ENCODE measurements at places on chromosomes 5 and 9.
A peak's percentile ranks its signal among the peaks of the same experiment; 100 is the strongest.

DNA sequence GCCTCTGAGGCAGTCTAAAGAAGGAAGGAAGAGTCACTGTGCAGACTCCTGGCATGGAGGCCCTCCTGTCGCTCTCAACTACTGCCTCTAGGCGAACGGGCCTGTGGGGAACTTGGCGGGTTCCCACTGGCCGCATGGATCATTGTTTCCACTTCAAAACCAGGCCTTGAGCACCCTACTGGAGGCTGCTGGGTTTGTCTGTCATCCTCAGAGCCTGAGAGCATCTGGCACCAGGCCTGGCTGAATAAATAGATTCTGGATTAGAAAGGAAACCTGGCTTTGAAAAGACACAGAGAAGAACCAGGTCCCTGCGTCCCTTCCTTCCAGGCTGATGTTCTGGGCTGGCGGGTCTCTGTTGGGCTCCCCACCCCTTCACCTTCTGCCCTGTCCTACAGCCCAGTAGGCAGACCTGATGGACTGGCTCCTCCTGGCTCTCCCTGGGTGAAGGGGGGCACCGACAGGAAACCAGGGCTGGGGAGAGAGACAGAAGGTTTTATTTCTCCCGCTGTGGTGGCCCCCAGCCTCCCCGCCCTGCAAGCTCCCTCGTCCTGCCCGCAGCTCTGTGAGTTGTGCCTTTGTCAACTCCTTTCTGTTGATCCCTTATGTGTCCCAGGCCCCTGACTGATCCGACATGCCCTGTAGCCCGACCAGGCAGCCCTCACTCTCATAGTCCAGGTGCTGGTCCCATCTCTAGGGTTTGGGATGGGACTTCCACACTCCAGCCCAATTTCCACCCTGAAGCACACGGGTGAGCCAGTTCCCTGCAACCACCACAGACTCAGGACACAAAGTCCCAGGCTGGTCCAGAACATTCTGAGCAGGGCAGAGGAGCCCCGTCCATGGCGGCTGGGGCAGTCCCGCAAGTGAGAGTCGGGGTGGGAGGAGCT is 50.1 kb downstream of the ADAMTS2 start:
- peak; percentile 23 for DNase-seq

DNA sequence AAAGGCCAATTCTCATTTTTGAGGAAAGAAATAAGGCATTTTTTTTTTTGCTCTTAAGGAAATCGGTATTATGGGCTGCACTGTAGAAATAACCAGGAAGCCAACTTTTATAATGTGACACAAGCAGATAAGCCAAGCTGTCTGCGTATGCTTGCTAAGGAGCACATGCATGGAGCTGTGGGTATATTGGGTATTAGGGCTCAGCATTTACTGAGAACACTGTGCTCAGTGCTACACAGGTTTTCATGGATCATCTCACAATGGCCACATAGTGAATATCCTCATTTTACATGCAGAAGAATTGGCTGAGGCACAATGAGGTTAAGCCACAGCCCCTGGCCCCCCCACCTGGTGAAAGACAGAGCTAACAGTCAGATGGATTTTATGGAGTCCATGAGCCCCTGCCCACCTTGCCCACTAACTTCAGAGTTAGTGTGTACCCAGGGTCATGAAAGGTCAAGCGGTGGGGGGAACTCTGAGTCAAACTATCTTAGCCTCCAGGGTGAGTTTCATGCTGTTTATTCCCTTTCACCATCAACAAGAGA is 204.8 kb downstream of the SPATA31A6 start:
- DNase-seq: peak; percentile 14

- no peak for DNase-seq
These were observed 72.2 kb downstream of the PCDH1 start for GRCh38 chr5:141805874-141806595.

GRCh38 chr9:127650518-127650917 is 38.4 kb downstream of the STXBP1 start:
- no peak for DNase-seq

DNA sequence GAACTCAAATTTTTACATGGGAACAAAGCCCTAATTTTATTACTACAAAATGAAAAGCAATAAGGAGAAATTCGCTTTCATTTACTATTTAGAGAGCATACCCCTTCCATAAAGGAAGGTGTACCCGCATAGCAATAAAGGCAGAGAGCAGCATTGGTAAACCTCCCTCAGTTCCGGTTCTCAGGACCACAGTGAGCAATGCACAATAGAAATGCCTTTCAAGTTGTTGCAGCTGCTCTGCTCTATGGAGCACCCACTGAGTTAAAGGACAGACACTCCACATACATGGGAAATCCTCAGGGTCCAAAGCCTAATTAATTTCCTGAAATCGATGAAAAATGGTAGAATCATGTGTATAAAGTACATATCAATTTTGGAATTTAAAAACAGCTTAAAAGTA is 89.9 kb upstream of the MPDZ start:
- DNase-seq: no peak

- DNase-seq: no peak
These were observed 36.6 kb downstream of the TTLL11 start for GRCh38 chr9:122056484-122056883.

GRCh38 chr5:141155540-141156374 is 5.9 kb downstream of the PCDHB6 start:
- DNase-seq: no peak

DNA sequence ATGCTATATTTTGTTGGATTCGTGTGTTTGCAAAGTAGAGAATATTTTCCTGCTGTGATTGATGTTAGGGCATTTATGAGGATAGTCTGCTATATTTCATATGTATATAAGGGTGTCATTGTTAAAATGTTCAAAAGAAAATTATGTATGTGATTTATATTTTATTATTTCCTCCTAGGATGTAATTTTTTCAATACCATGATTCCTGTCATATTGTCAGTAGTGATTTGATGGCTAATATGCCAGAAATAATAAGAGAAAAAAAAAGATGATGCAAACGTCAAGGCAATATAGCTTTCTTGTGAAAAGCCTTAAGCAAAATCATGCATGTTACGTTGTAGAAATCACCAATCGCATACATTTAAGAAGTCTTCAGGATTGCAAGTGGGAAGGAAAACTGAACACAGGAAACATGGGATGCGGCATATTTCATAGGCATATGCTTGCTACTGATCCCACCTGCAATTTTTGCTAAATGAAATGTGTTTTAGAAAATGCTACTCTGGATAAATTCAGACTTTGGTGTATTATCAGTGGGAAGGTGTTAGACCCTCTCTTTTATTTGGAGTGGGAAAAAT is 224.5 kb downstream of the MAST4 start:
- no peak for DNase-seq

DNA sequence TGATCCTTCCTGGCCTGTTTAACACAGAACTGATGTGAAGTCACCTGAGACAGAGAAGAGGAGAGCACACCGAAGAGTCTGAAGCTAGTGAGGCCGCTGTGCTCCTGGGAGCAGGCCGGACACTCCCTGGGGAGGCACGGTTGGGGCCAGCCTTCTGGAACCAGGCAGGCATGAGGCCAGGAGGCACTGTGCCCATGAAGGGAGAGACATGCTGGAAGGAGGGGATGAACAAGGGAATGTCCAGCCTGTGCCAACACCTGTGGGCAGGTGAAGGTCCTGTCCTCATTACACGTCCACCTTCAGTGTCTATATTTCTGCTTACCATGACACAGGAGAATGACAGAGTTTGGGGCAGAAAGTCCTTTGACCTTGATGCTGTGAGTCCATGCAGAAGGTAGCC is 183.8 kb upstream of the S1PR3 start:
- no peak for DNase-seq

GRCh38 chr9:81193362-81194339 is 495.7 kb downstream of the TLE1 start:
- no peak for DNase-seq

- DNase-seq: no peak
These were observed 2.7 kb downstream of the PRDM12 start for GRCh38 chr9:130667120-130667435.

- no peak for DNase-seq
These were observed 9.3 kb upstream of the ANKDD1B start for GRCh38 chr5:75601996-75602395.

- DNase-seq: no peak
These were observed 156.6 kb downstream of the PIK3R1 start for GRCh38 chr5:68372161-68372560.

- DNase-seq: no peak
These were observed 1403.4 kb upstream of the C9orf72 start for GRCh38 chr9:28976684-28977083.

- DNase-seq: no peak
These were observed 13.6 kb downstream of the GTF3C4 start for GRCh38 chr9:132683873-132684272.

DNA sequence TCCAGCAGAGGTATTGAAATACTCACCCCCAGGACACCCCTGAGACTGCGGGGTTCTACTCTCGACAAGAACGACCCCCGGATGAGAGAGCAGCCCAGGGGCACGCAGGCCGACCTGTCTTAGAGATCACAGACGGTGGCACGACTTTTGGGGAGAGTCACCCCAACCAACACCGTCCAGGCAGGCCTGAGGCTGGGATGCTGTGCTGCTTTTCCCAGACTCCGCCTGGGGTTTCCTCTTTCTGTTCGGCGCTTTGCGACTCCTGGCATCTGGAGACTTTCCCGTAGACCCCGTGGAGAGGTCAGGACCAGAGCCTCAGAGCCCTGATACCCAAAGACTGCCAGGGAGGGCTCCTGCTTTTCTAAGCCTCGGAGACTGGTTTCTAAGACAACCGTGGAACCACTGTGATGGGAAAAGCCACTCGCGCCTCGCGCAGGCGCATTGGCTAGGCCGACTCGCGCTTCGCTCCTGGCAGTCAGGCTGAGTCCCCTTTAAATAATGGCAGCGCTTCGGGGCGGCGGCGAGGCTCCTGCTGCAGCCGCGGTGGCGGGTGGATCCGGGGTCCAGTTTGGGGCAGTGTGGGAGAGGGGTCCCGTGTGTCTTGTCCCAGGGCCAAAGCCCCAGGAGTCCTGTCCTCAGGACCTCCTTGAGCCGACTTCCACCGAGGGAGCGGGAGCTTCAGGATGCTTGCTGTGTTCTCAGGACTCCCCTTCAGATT is 484.0 kb downstream of the SPATA31A7 start:
- no peak for DNase-seq

DNA sequence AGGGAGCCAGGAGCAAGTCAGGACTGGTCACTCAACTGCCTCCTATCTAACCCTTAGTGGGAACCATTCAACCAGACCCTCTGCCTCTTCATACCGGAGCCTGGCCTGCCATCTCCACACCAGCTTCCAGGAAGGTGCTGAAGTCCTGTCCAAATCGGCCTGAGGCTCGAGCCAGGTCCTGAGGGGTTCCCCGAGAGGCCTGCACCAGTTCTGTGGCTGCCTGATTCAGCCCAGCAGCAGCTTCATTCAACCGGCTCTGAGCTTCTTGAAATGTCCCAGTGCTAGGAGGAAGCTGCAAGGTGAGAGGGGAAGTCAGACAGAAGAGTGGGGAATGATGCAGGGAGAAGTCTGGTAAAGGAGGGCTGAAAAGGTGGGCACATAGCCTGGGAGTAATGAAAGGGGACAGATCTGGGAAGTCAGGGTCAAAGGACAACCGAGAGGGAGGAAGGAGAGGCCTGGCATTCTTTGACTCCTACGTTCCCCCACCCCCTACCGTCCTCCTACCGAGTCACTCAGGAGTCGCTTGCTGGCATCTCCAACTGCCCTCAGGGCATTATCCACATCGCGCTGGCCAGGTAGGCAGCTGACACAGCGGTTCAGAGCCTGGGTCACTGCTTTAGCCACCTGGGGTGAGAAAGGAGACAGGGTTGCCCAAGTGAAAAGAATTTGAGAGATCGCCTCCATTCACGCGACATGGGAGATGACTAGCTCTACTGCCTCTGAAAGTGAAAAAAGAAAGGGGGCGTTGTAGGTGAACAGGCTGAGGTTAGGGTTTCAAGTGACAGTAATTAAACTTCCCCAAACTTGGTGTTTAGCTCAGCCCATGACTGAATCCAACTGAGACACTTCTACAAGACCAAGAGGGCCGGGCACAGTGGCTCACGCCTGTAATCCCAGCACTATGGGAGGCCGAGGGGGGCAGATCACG is 20.2 kb downstream of the TLN1 start:
- no peak for DNase-seq

- DNase-seq: no peak
These were observed 12.7 kb downstream of the SLC1A3 start for GRCh38 chr5:36619012-36619635.

GRCh38 chr9:136881691-136882108 is 4.6 kb upstream of the TRAF2 start:
- no peak for DNase-seq

- DNase-seq: no peak
These were observed 31.0 kb downstream of the TNFAIP8 start for GRCh38 chr5:119386596-119387344.

- DNase-seq: no peak
These were observed 260.2 kb downstream of the TMEM38B start for GRCh38 chr9:105954517-105954916.

DNA sequence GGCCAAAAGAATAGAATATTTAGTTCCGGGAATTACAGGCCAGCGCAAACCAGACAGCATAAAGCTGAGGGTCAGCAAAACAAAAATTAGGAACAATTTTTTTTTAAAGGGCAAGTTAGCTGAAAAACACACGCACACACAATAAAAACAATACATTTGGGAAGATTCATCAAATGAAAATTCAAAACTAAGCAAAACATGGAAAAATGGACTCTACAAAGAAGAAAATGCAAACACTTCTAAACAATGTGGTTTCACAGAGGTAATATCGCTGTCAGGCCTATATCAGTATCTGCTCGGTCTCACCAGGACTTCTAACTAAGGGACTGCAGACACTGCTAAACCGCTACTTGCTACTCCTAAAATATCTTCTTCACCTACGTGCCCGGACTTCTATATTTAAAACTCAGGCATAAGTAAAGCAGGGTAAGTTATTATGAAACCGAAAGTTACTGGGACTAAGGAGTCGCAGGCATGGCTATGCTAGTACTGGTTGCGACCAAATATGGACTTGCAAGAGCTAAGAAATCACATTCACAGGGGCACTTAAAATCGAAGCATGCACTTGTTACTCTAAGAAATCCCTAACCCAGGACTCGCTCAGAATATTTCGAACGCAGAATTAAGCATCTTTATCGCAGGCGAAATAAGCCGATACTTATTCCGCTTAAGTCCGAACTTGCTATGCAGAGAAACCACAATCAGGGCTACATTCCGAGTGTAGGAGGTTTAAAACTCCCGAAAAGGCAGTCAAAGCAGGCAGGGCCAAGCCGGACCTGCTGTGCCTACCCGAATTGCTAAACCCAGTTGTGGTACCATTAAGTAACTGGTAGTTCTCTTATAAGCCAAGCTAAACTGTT is 2.3 kb downstream of the ANXA2R start:
- peak; percentile 94 for DNase-seq

DNA sequence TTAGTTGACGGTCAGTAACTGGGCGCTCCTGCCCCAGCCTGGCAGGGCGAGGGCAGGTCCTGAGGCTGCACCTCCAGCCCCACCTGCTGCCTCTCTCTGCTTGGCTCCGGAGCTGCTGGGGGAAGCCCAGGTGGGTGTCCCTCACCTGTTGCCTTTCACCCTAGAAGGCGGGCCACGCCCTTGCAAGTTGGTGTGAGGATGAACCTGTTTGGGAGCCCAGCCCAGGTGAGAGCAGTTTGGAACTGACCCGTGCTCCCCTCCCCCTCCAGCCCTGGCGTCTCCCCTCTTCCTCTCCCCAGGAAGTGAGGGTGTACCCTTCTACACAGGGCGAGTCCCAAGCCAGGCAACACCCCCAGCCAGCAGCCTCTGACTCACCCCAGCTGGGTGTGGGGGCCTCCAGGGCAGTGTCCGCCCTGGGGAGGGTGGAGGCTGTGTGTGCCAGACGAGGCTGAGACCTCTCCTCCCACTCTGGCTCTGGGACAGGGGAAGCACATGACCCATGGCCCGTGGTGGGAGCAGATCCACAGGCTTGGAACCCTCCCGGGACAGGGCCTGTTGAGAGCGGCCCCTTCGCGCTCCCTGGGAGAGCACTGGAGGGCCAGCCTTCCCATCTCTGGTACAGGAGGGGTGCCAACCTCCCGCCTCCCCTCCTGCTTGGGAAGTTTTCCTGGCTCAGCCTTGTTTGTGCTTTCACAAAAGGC is 10.4 kb downstream of the LRRC8A start:
- DNase-seq: peak; percentile 83
